ENCODE measurements at places on chromosomes 3 and 15.
A peak's percentile ranks its signal among the peaks of the same experiment; 100 is the strongest.

DNA sequence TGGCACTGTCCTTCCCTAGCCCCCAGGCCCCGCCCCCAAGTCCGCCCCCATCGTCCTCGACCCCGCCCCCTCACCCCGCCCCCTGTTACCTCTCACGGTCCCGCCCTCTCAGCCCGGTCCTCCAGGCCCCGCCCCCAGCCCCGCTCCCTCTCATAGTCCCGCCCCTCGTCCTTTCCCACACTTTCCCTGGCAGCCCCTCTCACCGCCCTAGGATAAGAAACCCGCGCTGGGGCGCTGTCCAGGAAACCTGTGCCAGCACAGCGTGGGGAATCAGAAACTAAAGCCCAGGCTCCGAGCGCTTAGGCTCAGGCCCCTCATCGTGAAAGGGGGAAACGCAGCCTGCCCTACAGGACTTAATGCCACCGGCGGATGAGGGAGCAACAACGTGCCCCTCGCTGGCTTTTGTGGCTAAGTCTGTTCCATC, 20.9 kb downstream of the TRPM1 start:
- DNase-seq: peak; percentile 12

DNA sequence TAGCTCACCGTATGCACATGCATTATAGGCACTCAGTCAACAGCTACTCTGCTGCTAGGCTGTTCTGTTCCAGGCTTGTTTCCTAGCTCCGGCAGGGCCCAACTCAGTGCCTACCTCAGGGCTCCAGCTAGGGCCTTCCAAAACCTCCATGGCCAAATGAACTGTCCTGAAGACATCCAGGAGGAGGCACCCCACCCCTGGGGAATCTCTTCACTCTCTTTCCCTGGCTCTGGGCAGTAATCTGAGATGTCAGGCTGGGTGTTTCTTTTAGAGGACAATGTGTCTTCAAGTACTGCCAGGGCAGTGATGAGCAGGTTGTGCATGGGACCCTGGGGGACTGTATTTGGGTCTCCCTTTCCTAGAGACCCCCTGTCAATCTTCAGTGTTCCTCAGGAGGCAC, 38.3 kb upstream of the TPM1 start:
- no peak for DNase-seq

GRCh38 chr3:37793889-37794591, 67.6 kb upstream of the CTDSPL start:
- no peak for DNase-seq

- DNase-seq: no peak
These were observed 5.2 kb downstream of the TBC1D2B start for GRCh38 chr15:78072080-78072892.

- no peak for DNase-seq
These were observed 16.5 kb downstream of the ABHD5 start for GRCh38 chr3:43707266-43707665.

DNA sequence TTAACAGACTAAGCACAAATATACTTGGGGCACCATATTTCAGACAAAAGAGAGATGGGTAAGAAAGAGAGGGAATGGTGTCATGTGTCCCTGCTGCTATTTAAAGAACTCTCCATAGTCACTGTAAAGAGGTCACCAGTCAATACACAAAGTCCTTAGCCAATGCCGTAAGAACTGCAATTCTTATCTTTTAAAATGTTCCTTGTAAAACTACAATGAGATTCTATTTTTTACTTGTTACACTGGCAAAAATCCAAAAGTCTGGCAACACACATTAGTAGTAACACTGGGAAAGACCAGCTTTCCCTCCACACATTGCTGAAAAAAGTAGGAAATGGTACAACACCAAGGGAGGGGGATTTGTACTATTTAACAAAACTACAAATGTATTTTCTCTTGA, 189.4 kb downstream of the TBC1D5 start:
- DNase-seq: no peak

GRCh38 chr3:65379223-65379622, 659.5 kb downstream of the MAGI1 start:
- no peak for DNase-seq

DNA sequence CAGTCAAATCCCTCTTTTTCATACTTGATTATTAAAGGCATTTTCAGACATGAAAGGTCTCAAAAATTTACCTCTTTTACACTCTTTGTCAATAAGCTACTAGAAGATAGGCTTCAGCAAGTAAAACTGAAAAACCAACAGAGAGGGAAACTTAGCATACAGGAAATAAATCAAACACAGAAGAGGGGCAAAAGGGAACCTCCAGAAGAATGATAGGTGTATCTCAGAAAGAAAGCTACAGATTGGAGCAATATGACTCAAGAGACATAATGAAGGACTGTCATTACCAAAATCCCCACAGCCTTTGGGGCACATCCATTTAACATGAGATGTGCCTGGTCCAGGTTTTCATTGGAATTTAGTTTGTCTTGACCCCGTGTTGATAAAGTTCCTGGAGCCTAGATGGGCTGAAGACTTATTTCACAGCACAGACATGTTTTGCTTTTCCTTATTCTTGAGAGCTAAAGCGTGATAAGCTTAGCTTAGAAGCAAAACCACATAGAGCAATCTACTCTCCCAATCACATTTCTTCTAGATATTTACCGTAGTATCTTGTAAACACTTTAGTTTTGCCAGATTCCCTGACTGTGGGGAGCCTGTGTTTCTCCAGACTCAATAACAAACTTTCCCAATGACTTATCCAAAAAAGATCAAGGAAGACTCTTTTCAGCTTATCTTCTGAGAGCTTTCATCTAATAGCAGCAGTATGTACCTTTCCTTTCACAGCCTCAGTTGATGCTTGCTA, 11.7 kb downstream of the LRRFIP2 start:
- no peak for DNase-seq

DNA sequence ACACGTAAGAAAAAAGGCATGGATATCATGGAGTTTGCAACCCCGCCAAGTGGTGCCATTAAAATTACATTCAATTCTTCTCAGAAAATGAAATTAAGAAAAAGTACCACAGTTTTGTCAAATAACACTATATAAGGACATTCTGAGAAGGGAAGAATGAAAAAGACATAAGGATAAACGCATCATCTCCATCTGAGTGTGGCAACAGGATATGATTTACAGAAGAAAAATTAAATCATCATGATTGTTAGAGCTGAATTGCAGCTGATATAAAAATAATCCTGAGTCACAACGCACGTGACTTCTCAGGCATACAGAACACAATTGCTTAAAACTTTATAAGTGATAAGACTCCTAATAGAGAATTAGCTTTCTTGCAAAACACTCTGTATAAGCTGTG, 133.8 kb downstream of the GREM1 start:
- no peak for DNase-seq

- DNase-seq: no peak
These were observed 665.5 kb downstream of the GBE1 start for GRCh38 chr3:81095956-81096355.

DNA sequence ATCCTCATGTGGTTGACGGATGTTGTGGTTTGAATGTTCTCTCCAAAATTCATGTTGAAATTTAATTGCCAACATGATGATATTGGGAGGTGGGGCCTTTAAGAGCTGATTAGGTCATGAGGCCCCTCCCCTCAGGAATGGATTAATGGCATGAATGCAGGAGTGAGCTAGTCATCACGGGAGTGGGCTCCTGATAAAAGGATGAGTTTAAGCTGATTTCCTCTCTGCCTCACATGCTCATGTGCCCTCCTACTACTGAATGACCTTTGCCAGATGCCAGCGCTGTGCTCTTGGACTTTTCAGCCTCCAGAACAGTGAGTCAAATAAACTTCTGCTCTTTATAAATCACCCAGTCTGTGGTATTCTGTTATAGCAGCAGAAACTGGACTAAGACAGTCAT, 111.2 kb downstream of the MYO5A start:
- no peak for DNase-seq

GRCh38 chr3:149466192-149466591, 8.3 kb upstream of the TM4SF4 start:
- no peak for DNase-seq

DNA sequence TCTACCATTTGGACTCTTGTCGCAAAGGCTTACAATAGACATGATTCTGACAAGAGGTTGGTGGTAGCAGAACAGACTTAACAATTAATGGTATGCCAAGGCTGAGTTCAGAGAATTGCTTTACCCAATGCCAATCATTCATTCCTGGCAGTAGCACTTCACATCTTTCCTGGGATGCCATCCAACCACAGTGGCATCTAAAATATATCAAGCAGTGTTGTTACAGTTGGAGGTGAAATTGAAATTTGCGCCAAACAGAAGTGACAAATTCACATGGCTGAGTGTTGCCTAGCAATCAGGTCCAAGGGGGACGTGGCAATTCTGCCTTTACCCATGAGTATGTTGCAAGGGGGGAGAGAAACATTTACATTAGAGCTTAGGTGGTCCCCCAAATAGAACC, 21.0 kb upstream of the DPH6 start:
- DNase-seq: no peak

GRCh38 chr3:110773413-110773954, 298.1 kb upstream of the NECTIN3 start:
- DNase-seq: no peak

DNA sequence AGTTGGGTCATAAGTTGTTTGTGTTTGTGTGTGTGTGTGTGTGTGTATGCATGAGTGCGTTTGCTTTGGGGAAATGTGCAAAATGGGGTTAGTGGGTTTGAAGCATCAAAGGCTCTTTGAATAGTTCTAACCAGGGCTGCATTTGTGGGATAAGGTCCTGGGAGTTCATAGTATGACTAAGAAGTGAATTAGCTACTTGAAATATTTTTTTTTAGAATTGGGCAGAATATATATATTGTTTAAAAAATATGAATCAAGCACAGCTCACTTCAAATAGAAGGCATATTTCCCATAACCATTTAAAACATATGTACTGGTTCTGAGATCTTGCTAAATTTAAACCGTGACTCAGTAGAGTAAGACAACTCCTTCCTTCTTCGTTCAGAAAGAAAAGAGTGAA, 43.1 kb downstream of the IGF2BP2 start:
- no peak for DNase-seq

GRCh38 chr3:126854666-126855065, 128.2 kb upstream of the PLXNA1 start:
- no peak for DNase-seq

- no peak for DNase-seq
These were observed 80.4 kb upstream of the RPL32 start for GRCh38 chr3:12921736-12922135.

DNA sequence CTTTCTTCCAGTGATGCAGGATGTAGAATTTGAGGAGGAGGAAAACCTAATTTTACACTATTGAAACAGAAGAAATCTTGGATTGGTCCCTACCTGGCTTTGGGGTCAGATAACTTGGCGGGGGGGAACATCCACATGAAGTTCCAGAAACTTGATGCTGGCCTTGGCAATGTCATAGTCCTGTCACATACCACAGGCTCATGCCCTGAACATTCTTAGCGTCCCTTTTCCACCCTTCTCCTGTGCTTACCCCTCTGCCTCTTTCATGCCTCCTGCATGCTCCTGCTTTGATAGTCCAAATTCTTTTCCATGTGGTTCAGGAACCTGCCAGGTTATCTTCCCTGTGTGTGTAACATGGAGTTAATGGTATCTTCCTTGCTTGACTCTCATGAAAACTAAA, 110.6 kb downstream of the UNC13C start:
- DNase-seq: no peak

DNA sequence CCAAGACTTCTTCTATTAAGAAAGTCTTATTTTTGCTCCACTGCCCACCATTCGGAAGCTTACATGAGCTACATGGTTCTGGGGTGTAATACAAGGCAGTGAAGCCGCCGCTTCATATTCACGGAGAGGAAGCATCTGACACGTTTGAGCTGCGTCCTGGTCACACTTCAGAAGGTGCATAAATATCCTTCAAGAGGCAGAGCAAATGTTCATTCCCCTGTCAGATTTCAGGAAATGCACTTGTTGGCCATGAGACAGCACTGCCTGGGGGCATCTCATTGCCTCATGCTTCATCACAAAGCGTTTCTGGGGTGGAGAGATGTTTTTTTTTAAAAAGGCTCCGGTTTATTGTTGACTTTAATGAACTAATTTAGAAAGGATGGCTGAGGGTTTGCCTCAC, 119.9 kb downstream of the CADPS start:
- DNase-seq: no peak

DNA sequence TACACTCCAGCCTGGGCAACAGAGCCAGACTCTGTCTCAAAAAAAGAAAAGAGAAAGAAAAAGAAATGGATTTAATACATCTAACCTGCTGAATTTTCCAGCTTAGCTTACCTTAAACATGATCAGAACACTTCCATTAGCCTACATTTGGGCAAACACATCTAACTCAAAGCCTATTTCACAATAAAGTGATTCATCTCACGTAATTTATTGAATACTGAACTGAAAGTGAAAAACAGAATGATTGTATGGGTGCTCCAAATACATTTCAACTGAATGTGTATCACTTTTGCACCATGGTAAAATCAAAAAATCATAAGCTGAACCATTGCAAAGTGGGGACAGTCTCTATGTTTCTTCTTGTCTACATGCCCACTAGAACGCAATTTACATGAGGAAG, 9.0 kb downstream of the PIK3R4 start:
- no peak for DNase-seq

GRCh38 chr15:98174286-98174685, 213.8 kb downstream of the ARRDC4 start:
- no peak for DNase-seq

DNA sequence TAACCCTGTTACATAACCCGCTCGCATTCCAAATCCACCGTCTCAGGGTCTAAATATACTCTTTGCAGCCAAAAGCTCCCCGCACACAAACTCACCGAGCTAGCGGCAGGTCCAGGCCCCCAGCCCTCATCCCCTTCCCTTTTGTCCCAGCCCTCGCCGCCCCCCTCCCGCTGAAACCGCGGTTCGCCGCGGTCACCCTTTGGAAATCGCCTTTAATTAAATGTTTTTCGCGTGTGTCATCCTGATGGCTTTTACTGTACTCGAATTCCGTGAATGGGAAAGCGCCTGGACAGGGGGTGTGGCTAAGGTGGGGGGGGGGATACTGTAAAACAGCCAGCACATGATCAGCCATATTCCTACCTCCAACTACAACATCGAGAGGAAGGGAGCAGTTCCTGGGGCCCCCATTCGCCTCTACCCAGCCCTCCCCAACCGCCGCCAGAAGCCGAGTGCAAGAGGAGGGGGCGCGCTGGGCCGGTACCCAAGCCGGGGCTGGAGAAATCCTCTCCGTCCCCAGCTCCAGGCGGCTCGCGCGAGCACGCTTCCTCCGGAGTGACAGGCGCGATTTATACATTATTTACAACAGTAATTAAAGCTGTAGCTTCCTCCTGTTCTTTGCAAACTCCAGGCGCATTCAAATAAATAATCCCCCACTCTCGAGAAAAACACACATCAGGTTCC, 1.7 kb downstream of the RORA start:
- DNase-seq: no peak

- DNase-seq: no peak
These were observed 14.2 kb upstream of the ST6GAL1 start for GRCh38 chr3:186915806-186916796.

Measured in activated T-cell treated with anti-CD3 and anti-CD28 coated beads for 48 hours (primary cell).